ENCODE measurements at places on chromosomes 5 and 9. TPM values are rescaled to one million over a fixed set of nuclear protein-coding genes. Genes with fewer than 3 reads are reported as not detected.

The LECT2 gene
- not detected for total RNA-seq

DNA sequence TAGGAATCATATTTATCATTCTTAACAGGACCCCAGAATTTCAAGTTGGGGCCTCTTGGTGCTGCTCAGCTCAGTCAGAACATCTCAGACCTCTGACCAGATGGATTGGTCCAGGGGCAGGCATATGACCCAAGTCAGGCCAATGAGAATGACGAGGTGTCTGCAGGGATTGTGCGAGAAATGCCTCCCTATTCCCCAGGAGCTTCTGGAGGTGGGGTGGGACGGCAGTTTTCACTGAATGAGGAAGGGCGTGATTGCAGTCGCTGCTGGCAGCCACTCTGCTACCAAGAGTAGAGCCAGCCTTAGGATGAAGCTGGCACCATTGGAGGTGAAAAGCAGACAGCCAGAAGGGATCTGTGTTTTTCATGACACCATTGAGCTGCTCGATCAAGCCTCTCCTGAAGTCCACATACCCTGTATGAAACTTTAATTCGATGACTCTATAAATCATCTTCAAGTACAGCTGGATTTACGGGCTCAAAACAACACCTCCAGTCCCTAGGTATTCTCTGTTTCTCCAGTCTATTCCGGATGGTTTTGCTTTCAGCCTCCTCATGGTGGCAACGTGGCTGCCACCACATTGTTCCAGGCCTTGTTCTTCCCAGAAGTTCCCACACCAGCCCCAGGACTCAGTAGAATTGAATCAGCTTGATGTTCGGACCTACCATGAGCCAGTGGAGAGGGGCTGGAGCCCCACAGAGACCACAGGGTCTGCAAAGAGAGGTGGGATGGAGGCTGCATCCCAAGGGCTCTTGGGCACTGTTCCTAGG is 70.2 kb upstream of the ADAMTS2 start:
- peaks cover 17% of the 10 kb centered on the region for H3K27me3 ChIP-seq
- no peaks in the 10 kb centered on the region for H3K36me3 ChIP-seq
- no peak for DNase-seq
- H3K4me1 ChIP-seq: no peaks in the 10 kb centered on the region

DNA sequence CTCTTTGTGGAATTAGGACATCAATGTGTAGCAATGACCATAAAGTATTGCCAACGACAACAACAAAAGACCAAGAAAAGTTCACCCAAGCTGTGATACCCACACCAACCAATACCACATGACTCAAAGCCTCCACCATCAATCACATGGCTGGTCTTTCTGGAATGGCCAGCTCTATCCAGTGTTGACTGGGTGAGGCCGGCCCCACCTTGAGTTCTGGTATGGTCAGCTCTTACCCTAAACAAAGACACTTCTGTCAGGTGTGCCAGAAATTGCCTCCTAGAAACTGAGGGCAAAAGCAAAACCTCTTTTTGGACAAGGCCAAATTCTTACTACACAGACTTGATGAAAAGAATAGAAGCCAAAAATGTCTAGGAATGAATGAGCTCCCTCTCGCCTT is 331.5 kb downstream of the ZNF608 start:
- H3K4me1 ChIP-seq: peaks cover 2% of the 10 kb centered on the region
- H3K4me3 ChIP-seq: no peak overlapping the region
- no peaks in the 10 kb centered on the region for H3K36me3 ChIP-seq
- no peaks in the 10 kb centered on the region for H3K27me3 ChIP-seq

- peaks cover 7% of the 10 kb centered on the region for H3K27me3 ChIP-seq
- no peaks in the 10 kb centered on the region for H3K36me3 ChIP-seq
- no peak overlapping the region for H3K27ac ChIP-seq
Measured at GRCh38 chr5:163248871-163249270, 188.5 kb upstream of the CCNG1 start.

The SPINK4 gene
- not detected for total RNA-seq
